ENCODE measurements at places on chromosomes 11 and 22.

DNA sequence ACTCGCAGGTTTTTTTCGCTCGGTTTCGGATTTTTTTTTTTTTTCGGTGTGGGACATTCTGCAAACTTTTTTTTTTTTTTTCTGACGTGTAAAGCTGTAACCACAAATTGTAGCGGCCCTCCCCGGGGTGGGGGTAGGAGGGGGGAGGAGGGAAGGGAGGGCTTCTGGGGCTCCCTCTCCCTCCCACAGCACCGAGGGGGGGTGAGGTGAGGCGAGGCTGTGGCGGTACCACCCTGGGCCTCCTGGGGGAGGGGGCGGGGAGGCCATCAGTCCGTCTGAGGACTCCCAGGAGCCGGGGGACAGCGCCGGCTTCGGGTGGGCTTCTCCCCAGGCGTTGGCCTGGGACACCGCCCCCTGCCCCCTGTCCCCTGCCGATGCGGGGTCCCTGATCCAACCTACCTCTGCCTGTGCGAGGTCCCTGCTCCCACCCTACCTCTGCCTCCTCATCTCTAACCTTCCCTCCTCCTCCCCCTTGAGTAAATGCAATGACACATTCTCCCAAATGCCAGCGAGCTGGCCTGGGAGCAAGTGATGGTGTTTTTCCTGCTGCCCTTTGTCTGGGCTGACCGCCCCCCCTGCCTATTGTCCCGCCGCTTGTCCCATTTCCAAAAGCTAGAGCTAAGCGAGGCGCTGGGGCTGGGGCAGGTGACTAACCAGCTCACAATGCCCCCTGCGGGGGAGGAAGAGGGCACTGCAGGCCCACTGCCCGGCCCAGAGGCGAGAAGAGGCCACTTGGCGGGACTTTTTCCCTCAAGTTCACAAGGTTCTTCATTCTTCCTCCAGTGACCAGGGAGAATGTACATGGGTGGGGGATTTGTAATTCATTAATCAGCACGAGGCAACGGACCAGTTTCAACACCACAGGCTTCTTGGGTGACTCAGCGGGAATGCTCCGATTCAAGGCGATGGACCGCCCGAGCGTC is 511 bp upstream of the CLCF1 start:
- peak; percentile 95 for DNase-seq

- no peak for DNase-seq
Measured at GRCh38 chr22:20400606-20401375, 6.8 kb downstream of the ZNF74 start.

DNA sequence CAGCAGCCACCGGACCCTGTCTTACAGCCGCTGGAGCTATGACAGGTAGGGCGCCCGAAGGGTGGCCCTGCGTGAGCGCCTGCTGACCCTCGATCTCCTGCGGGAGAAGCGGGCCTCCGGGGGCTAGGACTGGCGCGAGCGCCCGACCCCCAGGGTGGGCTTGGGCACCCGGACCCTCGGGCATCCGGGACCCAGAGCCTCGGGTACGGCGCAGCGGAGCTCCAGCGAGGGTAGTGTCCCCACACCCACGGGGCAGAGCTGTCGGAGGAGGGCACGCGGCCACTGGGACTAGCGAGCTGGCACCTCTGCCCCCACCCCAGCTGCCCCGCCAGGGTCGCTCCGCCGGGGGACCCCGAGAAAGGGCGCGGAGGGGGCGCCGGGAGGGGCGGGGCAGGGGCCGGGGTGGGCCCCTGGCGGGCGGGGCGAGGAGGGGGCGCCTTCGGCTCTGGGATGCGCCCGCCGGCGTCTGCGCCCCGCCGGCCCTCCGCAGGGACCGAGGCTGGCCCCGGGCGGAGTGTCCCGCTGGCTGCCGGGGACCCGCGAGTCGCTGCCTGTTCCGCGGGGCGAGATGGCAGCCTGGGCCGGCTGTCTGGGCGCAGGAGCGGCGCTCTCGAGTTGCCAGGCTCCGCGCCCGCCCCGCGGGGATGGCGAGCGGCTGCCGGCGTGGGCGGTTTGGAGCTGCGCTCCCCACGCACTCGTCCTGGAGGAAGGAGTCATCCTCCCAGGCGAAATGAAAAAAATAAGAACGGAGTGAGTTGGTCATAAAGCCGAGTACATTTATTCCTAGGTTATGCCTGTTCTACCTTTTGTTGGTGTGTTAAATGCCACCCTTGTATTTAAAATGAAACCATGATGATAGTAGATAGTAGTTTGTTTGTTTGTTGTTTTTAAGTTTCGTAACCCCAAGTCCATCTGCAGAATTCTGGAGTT is 32.4 kb downstream of the EIF3F start:
- no peak for DNase-seq

DNA sequence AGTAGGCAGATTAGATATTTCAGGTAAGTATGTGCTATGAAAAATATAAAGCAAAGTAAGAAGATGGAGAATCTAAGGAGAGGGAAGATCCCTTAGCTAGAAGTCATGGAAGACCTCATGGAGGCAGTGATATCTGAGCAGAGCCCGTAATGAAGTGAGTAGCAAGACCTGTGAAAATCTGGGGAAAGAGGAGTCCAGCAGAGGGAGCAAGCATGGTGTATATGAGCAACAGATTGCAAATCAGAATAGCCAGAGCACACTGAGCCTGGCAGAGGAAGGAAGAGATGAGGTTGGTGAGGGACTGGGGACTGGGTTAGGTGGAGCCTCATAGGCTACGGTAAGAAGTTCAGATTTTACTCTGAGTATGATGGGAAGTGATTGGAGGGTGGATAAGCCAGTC is 9.4 kb downstream of the LHFPL7 start:
- peak; percentile 31 for DNase-seq

DNA sequence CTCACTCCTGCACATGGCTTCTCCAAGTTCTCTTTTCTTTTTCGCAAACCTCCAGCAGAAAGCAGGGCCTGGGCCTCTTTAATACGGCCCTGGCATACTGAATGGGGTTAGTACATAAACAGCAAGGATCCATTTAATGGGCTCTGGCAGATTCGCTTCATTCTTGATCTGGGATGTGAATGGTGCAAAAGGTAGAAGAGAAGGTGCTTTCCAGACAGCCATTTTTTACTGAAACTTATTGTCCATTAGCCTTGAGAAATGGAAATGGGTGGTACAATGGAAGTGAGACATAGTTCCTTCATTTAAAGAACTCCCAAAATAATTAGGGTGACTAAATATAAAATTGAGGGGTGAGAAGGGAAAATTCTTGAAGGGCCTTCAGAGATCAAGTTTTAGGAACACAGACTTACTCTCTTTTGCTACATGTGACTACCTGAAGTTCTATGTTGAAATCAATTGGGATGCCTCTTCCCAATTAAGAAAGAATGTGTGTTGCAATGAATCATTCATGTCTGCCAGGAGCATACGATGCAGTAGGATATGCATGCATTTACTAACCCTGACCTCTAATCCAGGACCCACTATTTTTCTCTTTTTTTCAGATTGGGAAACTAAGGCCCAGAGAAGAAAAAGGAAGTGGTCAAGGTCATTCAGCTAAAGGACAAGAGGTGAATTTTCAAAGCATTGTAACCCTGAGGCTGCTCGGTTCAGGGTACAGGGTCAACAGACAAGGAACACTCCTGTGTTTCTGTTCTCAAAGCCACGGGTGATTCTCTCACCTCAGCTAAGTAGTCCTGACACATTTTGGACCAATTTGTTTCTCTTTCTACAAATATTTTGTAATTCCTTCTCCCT is 144.1 kb downstream of the BBOX1 start:
- no peak for DNase-seq

GRCh38 chr11:95337972-95338429 is 107.0 kb upstream of the SESN3 start:
- DNase-seq: no peak

GRCh38 chr22:35148866-35149548 is 83.0 kb downstream of the ISX start:
- no peak for DNase-seq

GRCh38 chr11:86486261-86487030 is 111.8 kb downstream of the CCDC81 start:
- DNase-seq: no peak

DNA sequence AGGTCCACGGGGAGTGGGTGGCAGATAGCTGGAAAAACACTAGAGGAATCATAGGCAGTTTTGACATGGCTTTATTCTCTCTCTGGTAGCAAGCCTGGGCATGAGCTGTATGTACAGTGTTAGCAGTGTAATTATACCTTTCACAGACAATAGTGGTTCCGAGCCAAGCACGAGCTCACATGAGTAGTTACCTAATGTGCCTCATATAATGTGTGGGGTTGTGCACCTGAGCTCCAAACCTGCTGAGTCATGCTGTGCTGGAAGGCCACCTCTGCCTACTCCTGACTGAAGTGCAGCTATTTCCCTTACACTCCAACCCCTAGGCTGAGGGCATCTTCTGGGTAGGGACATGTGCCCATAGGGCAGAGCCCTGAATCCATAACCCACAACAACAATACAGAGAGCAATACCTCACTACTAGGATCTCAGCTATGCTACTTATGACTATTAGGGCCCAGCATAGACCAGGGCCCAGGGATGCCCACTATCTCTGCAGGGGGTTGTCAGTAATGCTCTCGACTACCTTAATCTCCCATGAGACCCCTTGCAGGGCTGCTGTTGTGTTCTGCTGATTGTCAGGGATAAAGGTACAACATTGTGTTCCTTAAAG is 432.1 kb downstream of the DYNC2H1 start:
- no peak for DNase-seq

DNA sequence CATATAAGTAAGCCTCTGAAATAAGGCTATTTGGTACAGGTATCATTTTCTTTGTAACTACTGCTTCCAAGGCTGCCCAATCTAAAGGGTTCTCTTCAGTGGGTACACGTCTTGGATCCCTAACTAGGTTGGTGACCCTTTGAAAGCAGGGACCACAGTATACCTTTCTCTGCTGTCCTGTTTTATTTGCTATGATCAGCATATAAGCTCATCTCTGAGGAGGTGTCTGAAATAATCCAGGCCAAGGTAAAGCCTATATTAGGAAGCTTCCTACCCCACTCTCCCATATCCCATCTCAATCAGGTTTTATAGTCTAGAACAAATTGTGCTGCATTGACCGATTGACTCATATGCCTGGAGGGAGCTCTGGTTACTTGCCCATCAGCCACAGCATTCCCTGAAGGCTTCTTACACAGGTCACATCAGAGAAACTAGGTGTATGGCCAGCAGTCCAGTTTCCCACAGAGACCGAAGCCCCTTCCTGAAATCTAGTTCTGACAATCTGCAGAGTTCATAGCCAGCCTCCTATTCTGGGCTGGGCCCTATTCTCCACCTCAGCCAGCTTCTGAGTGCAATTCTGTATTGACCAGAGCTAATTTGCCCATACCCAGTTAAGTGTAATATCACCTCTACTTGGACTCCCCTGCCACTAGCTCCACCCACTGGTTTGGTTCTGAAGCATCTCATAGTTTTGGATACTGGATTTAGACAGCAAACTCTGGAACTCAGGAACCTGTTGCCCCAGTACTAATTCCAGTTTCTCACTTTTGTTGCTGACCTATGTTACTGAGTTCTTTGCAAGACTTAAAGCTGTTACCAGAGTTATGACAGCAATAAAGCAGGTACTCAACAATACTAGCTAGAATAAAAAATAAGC is 62.1 kb upstream of the ARHGAP20 start:
- no peak for DNase-seq

GRCh38 chr22:35558719-35559118 is 18.1 kb downstream of the RASD2 start:
- DNase-seq: no peak

DNA sequence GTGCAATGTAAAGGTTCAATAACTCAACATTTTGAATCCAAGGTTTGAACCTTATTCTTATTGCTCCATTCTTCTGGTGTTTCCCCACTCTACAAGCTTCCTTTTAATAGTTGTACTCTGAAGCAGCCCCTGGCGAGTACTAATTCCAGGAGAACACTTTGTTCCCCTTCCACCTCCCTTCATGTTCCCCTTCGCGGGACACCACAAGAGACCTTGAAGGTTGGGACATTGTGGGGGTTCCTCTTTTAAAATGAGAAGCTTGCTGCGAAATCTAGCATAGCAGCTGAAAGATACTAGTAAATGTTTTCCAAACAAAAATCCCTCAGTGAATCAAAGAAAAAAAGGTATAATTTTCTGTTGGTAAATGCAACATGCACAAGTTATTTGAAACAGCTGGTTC is 626.3 kb upstream of the LRRC4C start:
- no peak for DNase-seq

DNA sequence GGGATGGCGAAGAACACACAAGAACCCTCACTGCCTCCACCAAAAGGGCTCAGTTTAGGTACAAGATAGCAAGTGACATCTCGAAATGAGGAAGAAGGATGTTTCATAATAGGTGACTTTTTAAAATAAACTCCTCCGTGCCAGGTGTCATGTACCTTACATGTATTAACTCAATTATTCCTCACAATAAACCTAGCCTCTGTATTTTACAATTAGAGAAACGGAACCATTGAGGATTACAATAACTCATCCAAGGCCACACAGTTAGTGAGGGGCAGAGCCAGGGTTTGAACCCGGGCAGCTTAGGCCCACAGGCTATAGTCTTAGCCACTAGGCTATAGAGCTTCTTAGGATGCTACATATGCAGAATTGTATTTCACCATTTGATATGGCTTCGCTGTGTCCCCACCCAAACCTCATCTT is 965 bp upstream of the PAMR1 start:
- DNase-seq: no peak

DNA sequence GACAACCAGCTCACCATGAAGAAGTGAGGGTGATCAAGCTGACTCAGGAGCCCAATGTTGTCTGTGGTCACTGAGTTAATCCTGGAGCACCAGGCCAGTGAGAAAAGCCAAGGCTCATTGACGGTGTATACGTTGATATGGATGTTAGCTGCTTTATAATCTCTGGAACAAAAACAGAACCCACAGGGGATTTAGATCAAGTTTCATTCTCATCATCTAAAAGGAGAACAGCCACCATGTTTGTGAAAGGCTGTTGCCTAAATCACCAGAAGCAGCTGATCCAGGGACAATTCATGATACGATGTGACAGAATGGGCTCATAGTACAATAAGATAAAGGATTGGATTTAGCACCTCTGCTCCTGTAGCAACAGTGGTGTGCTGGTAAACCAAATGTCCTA is 68.5 kb downstream of the GDPD4 start:
- no peak for DNase-seq

DNA sequence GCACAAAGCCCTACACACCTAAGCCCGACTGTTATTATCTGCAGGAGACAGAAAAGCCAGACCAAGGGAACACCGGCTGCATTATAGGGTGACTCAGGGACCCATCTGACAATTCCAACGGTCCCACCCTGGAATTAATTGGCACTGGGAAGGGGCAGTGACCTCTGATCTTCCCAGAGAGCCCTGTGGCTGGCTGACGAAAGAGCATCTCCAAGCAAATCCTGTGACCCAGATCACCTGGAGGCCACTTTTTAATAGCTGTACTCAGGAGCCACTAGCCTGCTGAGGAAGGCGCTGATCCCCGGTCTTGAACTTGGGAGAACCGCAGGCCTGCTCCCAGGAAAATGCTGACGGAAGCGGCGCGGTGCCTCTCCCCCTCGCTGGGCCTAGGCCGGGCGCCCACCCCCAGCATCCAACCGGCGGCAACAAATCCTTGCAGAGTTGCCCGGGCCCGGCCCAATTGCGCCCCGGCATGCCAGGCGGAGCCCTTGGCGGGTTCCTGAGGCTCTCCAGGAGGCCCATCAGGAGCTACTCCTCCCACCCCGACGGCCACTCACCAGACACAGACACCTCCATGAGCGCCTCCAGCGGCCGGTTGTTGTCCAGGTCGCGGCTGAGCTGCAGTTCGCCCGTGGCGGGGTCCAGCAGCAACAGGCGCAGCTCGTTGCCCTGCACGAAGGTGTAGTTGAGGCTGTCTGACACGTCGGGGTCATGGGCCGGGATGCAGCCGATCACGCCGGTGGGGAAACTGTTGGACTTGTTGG is 4.2 kb downstream of the CELSR1 start:
- DNase-seq: no peak
